Stimulated activated CD4-positive, alpha-beta T cell treated with anti-CD3 and anti-CD28 coated beads, TNF-alpha, amount 100 ng/mL, for 24 hours (primary cell): ENCODE measurements at places on chromosomes 3 and 15.

DNA sequence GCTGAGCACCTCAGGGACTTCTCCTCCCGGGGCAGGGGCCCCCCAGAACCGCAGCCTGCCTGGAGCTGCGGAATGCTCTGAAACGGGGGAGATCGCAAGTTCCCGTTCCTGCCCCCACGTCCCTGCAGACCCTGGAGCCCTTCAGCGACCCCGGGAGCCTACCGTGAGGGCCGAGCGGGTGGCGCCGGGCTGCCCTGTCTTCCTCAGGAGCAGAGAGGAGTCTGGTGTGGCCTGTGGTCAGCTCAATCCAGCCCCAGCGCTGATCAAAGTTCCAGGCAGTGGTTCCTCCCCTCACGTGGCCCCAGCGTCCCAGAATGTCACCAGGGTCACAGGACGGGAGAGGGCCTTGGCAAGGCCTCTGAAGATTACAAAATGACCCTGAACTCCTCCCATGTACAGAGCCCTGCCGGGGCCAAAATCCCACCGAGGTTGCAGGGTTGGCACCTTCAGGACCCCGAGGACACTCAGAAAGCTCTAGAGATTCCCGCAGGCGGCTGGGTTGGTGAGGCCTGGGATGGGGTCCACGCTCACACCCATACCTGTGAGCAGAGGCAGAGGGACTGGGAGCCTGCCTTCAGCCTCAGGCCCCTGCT is at the start of gene CPN2:
Gene CPN2 (minus strand): TSS at position 249 of the 593 bp plus-strand sequence. CDS start 8,626 bp downstream, outside the sequence.
- DNase-seq = no peak

DNA sequence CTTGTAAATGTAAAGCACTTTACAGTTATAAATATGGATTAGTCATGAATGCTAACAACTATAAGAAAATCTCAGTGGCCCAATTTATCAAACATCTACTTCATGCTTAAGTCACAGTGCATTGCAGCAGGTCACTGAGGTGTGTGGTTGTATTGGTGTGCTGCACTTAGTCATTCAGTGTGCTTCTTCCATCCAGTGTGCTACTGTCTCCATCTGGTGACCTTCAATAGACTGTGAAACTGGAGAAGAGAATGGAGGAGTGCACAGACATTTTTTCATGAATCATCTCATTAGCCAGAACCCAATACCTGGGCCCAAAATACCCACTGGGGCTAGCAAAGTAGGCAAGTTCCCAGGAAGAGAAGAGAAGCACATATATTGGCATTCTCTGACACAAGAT is 199.6 kb downstream of the SHOX2 start:
- DNase-seq = no peak

GRCh38 chr3:104604326-104605010 is 762.2 kb upstream of the ALCAM start:
- DNase-seq = no peak

DNA sequence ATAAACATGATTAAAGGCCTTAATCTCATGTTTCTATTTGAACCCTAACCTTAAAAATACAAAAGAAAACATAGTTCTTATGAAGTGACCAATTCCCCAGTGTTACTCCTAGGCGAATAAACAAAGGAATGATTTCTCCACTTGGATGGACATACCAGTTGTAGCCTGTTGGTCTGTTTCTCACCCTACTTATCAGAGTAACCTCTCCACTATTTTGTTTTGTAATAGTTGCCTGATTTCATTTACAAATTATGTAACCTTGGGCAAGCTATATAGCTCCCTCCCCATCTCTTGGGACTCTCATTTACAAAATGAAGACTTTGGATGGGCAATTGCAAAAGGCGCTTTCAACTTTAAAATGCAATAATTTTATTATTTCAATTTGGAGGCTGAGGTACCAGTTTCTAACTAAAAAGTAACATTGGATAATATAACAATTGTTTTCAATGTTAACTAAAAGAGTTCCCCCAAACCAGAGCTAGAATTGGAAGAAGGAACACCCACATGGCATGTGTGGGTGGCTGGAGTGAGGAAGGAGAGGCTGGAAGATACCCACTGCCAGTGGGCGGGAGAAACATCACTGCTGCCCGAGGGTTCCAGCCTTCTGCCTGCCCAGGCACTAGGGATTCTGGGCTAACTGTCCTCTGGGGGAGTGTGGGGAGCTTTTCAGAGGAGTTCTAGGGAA is 74.2 kb downstream of the RFTN1 start:
- no peak for DNase-seq

DNA sequence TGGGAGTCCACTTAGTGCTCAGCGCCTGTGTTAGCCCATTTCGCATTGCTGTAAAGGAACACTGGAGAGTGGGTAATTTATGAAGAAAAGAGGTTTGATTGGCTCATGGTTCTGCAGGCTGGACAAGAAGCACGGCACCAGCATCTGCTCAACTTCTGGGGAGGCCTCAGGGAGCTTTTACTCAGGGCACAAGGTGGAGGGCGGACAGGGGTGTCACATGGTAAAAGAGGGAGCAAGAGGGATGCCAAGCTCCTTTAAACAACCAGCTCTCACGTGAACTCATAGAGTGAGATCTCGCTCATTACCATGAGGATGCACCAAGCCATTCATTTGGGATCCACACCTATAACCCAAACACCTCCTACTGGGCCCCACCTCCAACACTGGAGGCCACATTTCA is 181.4 kb upstream of the TLE3 start:
- DNase-seq = no peak

DNA sequence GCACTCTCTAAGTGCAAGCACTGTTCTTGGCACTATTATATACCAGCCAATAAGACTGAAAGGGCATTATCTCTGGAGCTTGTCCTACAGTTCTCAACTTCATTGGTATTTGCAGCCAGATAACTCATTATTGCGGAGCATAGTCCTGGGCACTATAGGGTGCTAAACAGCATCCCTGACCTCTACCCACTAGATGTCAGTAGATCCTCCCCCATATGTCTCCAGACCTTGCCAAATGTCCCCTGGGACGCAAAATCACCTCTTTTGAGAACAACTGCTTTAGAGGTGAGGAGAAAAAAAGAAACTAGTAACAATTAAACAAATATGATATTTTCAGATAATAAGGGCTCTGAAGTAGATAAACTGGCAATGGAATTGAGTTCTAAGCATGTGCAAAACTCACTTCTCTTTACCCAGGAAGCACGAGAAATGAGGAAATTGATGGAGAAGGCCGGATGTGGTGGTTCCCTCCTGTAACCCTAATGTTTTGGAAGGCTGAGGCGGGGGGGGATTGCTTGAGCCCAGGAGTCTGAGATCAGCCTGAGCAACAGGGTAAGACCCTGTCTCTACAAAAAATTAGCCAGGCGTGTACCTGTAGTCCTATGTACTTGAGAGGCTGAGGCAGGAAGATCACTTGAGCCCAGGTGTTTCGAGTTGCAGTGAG is 61.4 kb downstream of the FRMD4B start:
- no peak for DNase-seq

GRCh38 chr15:98713585-98714001 is 65.3 kb downstream of the IGF1R start:
- DNase-seq = no peak

- no peak for DNase-seq
Measured at GRCh38 chr3:145355206-145355605, 805.8 kb downstream of the PLOD2 start.

- no peak for DNase-seq
Measured at GRCh38 chr3:13463618-13464400, 16.3 kb upstream of the HDAC11 start.

DNA sequence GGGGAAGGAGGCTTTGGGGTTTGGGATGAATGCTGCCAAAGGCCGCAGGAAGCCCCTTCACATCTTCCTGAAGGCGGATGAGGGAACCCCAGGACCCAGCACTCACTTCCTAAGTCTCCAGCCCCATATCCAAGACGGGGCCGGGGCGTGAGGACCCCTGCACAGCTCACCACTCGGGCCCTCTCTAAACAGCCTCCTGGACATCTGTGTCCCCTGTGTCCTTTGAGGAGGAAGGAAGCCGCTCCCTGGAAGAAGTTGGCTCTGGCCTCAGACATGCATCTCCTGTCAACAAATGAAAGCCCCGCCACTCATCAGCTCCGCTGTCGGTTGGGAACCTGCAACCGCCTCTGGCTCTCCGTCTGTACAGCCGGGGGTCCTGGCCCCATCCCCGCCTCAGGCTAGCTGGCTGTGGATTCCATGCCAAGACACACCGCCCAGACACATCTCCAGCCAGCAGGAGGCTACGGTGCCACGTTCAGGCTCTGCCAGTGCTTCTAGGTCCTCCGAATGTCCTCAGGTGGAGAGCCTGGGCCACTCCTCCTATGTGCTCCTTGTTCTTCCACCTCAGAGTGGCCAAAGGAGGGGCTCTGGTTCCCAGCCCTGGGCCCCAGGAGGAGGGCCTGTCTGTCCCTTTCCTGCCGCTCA is 140.0 kb upstream of the MEF2A start:
- no peak for DNase-seq

GRCh38 chr3:197297476-197298340 is 704 bp downstream of the DLG1 start:
- DNase-seq = peak; percentile 91

DNA sequence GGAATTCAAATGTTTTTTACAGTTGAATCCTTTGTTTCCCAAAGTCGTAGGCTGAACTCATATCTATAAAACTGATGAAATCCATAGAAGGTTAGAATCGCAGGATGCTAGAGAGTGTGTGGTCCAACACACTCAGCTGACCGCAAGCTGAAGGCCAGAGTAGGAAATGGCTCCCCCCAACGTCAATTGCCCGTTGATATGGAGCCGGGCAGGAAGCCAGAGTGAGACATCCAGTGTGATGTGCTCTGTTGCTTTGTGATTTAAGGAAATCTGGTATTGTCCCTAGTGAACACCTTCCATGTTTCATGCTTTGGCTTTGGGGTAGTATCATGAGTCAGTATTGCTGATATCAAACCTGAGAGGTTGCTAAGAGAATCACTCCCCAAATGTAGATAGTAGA is 5.8 kb upstream of the MEX3B start:
- no peak for DNase-seq
